ENCODE measurements at places on chromosomes 12 and 14.

- DNase-seq = no peak
Measured at GRCh38 chr12:67364228-67364627, 95.1 kb downstream of the CAND1 start.

DNA sequence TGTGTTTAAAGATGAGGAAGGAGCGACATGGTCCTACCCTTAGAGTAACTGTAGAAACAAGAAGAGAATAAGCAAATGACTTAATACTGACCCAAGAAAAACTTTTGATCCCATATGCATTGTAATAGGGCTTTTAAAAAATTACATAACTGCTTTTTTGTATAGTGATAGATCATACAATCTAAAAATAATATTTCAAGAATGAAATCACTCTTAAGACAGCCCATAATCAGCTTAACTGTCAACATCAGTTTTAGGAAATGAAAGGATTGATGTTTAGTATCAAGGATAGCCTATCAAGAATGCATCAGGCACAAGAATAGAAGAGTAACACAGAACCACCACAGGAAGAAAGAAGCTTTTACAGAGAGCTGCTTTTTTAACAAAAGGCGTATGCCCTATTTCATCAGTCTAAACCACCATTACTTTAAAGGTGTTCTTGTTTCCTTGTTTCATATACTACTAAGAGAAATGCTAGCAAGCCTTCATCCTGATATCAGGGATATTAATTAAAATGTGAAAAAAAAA lies 64.5 kb downstream of the MARK3 start:
- DNase-seq = no peak

DNA sequence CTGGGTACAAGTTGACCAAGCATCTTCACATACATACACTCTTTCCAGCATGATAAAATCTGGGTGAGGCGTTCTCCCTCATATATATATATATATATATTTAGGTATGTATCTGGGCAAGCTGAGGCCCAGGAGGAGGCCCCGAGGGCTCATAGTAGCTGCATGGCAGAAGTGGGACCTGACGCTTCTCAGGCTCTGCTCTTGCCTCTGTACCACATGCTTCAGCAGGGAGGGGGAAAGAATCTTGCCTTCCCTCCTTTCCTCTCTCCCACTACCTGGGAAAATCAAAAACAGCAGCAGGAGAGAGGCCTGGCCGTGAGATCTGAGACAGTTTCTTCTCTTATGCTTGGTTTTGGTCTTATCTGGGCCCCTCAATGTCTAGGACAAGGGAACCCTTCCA lies 9.2 kb downstream of the PPP1R1A start:
- DNase-seq = no peak

DNA sequence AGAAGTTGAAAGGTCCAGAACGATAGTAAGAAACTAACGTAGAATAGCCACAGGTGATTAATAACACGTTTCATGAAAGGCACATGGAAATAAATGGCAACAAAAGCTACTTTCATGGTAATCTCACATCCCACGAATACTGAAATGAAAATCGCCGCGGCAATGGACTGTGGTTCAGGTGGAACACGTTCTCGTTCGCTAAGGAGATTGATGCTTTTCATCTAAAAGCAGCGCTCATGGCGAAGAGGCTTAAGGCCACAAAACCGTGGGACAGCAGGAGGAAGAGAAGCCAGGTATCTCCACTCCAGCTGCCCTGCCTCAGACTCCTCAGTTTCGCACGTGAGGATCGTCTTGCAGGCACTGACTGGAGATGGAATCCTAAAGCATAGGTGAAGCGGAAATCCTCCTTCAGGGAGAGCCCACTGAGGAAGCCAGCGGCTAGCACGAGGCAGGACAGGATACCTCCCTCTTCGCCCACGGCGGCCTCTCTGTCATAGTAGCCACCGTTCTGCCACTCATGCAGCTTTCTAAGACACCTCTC lies 696 bp upstream of the GPHN start:
- no peak for DNase-seq

GRCh38 chr14:50338587-50338986 lies 26.5 kb downstream of the DMAC2L start:
- DNase-seq = no peak

DNA sequence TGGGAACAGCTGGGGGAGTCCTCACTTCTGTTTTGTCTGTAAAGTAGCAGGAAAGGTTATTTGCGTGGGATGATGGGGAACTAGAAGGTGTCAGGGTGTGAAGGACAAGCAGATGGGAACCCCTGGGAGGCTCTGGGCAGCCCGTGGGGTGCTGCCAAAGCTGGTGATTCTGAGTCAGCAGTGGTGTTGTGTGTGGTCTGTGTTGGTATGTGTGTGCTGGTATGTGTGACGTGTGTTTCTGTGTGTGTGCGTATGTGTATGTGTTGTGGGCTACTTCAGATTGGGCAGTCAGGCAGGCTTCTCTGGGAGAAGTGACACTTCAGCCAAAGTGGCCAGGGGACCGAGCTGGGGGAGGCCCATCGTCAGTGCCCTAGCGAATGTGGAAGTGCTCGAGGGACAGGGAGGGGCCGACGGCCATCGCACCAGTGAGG lies 15.3 kb upstream of the BDKRB2 start:
- no peak for DNase-seq

DNA sequence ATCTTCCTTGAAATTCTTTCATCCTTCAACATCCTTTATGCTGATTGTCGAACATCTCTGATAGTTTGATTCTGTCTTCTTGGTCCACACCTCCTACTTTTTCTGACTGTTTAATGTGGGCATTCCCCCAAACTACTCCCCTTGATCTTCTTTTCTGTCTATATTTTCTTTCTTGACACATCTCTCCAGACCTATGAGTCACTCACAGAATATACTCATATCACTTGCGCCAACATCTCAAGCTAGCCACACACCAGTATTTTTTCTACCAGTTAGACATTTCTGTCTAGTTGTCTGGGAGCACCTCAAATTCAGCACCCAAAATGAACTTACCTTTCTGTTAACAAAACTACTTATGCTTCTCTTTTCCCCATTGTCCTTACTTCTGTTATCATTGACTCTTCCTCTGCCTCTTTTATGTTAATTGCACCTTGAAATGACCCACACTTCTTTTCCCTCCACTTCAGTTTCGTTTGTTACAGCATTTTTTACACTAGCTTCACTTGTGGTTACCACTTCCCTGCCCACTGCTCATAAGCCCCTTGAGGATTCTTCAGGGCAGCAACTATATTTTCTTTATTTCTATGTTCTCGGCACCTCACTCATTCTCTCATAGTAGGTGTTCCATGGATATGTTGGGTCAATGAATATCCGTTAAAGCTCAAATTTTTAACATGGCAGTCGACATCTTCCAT lies 33.5 kb downstream of the TSHR start:
- DNase-seq = no peak

DNA sequence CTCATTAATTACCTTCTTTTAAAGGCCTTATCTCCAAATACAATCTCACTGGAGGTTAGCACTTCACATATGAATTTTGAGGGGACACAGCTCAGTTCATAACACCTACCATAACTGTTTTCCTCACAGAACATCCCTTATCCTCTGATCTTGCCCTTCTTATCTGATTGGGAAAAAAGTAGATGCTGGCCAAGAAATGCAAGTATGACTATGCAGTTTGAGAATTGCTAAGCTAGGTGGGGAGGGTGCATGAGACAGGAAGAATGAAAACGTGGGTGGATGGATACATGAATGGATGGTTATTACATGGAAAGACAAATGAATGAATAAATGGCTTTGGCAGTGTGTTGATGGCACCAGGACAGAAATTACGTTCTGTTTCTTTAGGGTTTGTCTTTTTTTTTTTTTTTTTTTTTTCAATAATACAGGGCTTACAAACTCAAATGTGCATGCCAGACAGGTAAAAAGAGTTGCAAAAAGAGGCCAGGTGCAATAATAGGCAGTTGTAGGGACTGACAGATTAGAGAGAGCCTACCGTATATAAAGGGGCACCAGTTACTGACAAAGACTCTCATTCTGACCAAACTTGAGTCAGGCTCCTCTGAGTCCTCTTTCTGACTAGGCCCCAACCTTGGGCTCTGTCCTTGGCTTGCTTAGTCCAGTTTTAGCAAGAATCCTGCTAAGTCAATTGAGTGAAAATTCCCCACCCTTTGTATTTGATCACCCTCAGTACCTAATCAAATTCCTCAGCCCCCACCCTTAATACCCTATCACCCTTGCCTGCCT lies 304.9 kb downstream of the ZFP36L1 start:
- DNase-seq = no peak

DNA sequence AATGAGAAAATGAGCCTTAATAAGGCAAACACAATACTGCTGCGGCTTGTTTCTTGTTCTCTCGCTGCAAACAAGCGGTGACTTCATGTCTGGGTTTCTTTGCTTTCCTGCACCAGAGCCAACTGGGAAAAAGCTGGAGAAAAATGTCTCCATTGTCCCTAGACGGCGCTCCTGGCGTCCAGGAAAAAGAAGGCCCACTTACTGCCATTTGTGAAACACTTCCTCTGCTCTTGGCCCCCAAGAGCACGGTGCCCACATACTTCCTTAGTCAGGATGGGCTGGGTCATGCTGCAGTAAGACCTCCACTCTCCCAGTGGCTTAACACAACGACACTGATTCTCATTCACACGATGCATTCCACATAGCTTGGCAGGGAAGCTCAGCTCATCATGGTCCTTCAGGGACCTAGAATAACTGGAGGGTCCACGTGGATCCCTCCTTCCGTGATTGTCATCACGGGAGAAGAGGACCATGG lies 86.0 kb upstream of the BCL11B start:
- DNase-seq = no peak

DNA sequence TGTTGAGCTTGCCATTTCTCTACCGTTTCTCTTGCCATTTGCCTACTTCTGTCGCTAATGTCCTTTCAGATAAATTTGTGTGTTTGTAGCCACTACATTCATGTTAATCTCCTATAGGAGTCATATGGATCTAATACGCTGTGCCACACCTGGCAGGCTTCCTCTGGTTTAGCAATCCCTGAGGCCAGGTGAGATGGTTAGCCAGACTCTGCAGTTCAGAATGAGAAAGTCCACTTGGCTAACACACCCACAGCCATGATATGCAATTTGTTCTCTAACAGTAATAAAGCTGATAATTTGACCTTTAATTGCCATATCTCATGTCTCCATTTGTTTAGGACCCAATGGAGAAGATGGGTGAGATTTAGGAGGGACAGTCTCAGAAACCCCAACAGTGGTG lies 1261.6 kb upstream of the TMEM132C start:
- DNase-seq = no peak

- no peak for DNase-seq
Measured at GRCh38 chr14:47207617-47208016, 467.8 kb downstream of the MDGA2 start.

- DNase-seq = no peak
Measured at GRCh38 chr12:6644257-6644596, 3.0 kb downstream of the ACRBP start.

DNA sequence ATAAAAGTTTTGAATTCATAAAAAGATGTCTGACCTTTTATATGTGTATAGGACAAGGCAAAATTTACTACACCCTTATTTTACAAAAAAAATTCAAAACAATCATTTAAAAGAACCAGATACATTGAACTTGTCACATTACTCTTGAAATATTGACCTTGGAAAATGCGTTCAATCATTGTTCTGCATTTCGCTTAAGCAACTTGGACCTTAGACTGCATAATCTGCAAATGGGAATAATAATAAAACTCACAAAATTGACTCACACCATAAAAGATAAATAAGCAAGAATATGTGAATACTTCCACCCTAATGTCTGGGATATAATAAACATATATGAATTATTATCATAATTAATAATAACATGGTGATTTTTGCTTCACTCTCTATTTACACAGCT lies 69.4 kb upstream of the PTPRB start:
- DNase-seq = no peak

DNA sequence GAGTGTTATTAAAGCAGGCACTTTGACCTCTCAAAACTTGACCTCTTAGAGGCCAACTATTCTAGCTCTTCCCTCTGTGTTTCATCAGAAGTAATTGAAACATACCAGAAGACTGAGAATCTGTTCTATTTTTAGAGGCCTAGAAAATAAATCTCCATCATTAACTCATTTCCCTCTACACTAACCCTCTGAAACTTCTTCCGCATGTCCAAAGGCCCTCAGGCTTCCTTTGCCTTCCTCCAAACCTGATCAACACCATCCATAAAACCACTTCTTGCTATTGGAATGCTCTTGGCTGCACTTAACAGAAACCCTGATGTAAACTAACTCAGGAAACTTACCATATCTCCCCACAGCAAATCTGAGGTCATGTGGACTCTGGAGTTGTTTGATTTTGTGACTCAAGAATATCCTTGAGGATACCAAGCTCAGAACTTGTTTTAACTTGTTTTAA lies 196.4 kb downstream of the RPAP3 start:
- DNase-seq = no peak

- DNase-seq = no peak
Measured at GRCh38 chr14:54086767-54087166, 130.1 kb upstream of the BMP4 start.

- DNase-seq = no peak
Measured at GRCh38 chr12:62267480-62267879, 7.3 kb downstream of the USP15 start.

- DNase-seq = no peak
Measured at GRCh38 chr12:124241776-124242528, 52.9 kb upstream of the RFLNA start.

DNA sequence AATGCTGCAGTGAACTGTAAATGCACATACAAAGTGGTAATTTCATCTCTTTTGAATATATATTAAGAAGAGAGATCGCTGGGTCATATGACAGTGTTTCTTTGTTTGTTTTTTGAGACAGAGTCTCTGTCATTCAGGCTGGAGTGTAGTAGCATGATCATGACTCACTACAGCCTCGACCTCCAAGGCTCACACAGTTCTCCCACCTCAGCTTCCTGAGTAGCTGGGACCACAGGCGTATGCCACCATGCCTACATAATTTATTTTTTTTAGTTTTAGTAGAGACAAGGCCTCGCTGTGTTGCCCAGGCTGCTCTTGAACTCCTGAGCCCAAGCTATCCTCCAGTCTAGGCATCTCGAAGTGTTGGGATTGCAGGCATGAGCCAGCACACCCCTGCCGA lies 62.4 kb upstream of the ACSS3 start:
- no peak for DNase-seq

- DNase-seq = peak; percentile 85
Measured at GRCh38 chr12:57243521-57244311, 7.3 kb downstream of the STAC3 start.

DNA sequence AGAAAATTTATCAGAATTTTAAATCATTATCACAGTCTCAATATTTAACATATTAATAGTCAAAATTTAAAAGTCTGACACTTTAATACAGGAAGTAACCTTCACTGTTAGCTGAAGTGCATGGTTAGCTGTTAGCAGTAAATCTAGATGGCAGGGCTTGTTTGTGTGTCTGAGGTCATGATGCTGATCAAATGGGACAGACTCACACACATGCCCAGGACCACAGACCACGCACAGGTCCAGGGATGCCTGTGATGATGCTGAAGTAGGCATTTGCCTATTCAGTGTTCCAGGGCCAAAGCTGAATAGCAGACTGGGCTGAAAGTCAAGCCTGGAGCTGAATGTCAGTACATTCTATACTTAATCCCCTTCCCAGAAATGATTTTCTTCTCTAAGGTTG lies 20.5 kb downstream of the FNTB start:
- no peak for DNase-seq

- peak; percentile 46 for DNase-seq
Measured at GRCh38 chr14:55353686-55354467, 57.8 kb downstream of the ATG14 start.

Measured in activated T-cell treated with anti-CD3 and anti-CD28 coated beads, Interleukin-2, amount 50 U/mL, for 1 hour (primary cell).